ENCODE measurements at places on chromosomes 6 and 20.

DNA sequence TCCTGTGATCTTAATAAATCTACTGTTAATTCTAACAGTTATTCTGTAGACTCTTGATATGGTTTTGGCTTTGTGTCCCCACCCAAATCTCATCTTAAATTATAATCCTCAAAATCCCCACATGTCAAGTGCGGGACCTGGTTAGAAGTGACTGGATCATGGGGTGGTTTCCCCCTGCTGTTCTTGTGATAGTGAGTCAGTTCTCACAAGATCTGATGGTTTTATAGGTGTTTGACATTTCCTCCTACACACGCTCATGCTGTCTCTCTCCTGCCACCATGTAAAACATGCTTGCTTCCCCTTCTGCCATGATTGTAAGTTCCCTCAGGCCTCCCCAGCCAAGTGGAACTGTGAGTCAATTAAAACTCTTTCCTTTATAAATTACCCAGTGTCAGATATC, 10.5 kb upstream of the EPB41L2 start:
- no peak for DNase-seq

GRCh38 chr6:29720863-29721262, 2.4 kb upstream of the HLA-F start:
- no peak for DNase-seq

DNA sequence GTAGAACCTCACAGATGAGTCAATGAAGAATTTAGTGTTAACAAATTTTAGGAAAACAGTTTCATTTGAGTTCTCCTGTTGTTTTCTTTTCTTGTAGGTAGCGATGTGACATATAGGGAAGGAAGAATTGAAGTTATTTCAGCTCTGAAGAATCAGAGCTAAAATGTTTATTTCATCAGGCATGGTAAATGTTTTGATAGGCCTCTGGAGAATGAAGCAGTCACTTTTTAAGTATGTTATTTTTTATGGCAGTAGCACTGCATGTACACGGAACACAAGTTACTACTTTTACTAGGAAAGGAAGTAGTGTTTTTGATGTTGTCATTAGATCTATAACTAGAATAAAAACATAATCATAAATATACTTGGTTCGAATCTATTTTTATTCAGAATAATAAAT, 1357.3 kb upstream of the CITED2 start:
- DNase-seq, result no peak

GRCh38 chr6:126550323-126550722, 210.4 kb downstream of the CENPW start:
- DNase-seq, result no peak

DNA sequence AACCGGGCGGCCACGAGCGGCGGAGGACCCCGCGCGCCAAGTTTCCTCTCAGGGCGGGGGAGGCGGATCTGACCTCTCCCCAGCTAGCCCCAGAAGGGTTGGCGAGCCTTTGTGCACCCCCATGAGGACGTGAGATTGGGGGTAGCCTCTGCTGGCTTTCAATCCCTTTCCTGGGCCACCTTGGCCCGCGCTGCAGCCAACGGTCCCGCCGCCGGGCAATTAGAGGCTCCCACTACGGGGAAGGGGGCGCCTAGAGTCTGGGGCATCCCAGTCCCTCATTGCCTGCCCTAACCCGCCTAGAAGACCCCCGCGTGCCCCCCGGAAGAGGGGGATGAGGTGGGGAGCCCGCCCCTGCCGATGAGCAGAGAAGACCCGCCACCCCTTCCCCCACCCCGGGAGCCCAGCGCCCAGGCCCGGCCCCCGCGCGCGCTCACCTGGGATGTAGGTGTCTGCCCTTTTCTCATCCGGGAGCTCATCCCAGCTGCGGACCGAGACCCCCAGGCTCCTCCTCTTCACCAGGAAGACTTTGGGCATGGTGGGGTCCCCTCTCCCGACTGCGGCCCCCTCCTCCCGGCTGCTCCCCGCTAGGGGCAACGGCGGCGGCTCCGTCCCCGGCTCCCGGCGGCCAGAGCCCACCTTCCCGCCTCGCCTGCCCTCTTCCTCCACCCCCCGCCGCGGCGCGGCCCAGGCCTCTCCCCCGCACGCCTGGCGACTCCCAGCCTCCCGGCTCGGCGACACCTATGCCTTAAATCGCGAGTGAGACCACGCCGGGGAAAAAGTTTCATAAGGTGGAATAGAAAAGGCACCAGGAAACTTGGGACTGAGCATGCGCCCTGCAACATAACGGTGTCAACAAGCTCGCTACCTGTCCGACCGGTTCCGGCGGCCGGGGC, at the start of gene OVOL2:
TSS of gene OVOL2 (minus strand) at position 816 of the 893 bp plus-strand sequence. CDS start at position 534, 282 bp downstream.
- DNase-seq, result no peak

DNA sequence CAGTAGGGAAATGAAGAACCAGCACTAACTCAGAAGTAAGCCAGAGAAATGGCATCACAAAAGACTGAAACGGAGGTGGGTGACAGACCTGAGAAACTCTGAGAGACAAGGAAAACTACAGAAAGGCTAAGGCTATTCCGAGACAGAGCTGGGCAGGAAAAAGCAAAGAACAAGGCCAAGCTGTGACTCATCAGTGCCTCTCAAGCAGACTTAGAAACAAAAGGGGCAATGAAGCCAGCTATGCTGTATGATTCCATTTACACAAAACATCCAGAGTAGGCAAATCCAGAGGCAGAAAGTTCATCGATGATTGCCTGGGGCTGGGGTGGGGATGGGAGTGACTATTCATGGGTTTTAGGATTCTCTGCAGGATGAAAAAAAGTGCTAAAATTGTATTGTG, 50.0 kb downstream of the SLC23A2 start:
- DNase-seq, result no peak

DNA sequence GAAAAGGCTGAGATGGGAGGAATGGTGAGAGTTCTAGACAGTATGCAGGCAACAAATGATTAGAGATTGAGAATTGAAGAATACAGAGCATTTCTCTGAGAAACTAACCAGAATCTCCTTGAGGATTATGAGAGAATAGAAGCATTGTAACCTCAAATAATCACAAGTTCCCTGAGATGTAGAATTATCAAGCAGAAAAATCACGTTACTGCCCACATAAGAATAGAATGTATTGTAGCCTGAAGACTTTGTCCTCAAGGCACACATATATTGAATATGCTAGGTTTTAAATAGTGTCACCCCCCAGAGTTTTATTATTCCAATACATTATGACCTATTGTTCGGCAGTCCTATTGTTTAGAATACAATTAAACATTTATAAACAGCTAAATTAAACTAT, 57.2 kb downstream of the CNKSR3 start:
- DNase-seq, result no peak

DNA sequence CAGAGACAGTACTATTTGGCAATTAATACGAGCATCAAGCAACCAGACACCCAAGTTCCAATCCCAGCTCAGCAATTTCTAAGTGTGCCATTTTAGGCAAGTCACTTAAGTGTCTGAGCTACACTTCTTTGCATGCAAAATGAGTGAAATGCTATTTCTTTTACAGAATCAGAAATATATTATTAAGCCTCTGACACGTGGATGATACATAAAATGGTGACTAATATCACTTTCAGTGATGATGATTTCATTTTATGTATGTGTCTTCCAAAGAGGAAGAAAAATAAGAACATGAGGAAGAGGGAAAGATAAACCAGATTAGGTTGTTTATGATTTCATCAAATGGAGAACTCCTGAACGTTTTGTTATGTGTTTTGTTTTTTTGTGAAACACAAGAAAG, 158.6 kb downstream of the TSHZ2 start:
- no peak for DNase-seq

DNA sequence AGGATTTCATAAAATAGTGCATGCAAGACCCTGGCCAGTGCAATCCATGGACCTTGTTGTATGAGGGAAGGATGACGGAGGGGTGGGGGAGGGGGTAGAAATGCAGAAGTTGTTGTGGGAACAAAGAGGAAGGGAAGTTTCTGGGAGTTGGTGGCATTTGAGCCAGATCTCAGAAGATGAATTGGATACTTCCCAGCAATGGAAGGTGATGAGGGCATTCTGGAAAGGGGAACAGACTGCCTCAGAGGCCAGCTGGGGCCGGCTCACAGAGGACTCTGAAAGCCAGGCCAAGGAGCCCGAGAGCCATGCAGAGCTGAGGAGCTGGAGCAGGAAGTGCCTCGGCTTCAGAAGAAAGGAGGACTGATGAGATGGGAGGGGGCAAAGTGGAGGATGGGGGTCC, 2.7 kb downstream of the TMEM74B start:
- DNase-seq, result no peak

- DNase-seq, result no peak
Observed at GRCh38 chr6:33654831-33655554, 33.9 kb downstream of the ITPR3 start.

Data from GM12864 (cell line).